ENCODE measurements at places on chromosomes 12 and 14. TPM values are rescaled to one million over a fixed set of nuclear protein-coding genes. Genes with fewer than 3 reads are reported as not detected.

KLRC1 gene
- not detected for total RNA-seq

TDRD9 gene
- not detected for total RNA-seq

ARHGAP9 gene
- 0.18 TPM for total RNA-seq

HPD gene
- 20.0 TPM for total RNA-seq

KRT79 gene
- not detected for total RNA-seq

KLRD1 gene
- total RNA-seq, result not detected

CRADD gene
- 8.9 TPM for total RNA-seq

Data from G401 (cell line).